ENCODE measurements at places on chromosomes 4 and X.

- DNase-seq, result no peak
These were observed 59.2 kb upstream of the PARM1 start for GRCh38 chr4:74873545-74874301.

GRCh38 chr4:153758688-153759406, 977 bp downstream of the RNF175 start:
- DNase-seq, result no peak

DNA sequence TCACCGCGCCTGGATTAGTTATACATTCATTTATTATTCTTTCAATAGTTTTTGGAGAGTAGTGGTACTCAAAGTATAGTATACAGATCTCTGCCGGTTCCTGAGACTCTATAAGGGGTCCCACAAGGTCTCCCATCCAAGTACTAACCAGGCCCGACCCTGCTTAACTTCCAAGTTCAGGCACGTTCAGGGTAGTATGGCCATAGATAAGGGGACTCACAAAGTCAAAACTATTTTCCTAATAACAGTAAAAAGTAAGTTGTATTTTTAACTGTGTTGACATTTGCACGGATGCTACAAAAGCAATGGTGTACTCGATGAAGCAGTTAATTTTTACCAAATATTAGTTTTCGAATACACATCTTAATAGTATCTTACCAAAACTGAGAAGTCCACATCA, 84.4 kb upstream of the STK26 start:
- no peak for DNase-seq

DNA sequence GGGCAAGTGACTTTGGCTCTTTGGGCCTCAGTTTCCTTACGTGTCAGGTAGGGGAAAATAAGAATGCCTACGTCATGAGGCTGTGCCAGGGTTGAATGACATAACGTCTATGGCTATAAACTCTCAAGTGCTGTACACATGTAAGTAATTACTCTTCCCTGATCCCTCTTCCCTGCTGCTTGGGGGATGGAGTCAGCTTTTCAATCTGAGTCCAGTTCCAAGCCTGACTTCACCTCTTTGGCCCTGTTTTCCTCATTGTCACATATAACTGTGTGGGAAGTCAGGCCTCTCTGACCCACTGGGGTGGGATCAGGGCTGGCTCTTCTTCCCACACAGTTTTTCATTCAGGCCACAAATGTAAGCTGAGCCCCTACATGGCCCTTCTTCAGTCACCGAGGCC, 11.4 kb upstream of the CITED1 start:
- no peak for DNase-seq

GRCh38 chrX:103613362-103613890, 5.7 kb downstream of the TCEAL3 start:
- DNase-seq, result no peak

DNA sequence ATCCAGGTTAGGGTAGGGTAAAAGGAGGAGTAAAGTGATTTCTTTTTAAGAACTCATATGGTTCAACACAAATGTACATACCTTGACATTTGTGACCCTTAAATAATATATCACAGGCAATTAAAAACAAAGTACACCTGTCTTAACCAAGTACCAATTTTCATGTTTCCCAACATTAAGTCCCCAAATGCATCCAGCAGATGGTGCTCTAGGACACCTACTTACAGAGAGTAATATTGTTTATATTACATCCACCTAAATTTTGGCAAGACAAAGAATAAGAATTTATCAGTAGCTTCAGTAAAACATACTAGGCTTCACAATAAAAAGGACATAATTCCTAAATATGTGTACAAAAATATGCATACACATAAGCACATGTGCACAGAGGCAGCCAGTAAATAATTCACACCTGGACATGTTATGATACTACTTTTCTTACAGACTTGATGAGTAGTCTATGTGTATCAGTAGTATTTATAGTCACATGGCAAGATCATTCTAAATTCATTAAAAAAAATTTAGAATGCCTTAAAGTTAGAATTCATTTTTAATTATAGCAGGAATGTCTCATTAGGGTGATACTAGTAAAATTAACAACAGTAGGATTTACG, 219.7 kb downstream of the DCLK2 start:
- no peak for DNase-seq

Data from coronary artery (tissue), 2 donors.